ENCODE measurements at places on chromosomes 13 and 19.

GRCh38 chr13:101523154-101524131 lies 71.0 kb downstream of the ITGBL1 start:
- no peak for DNase-seq

DNA sequence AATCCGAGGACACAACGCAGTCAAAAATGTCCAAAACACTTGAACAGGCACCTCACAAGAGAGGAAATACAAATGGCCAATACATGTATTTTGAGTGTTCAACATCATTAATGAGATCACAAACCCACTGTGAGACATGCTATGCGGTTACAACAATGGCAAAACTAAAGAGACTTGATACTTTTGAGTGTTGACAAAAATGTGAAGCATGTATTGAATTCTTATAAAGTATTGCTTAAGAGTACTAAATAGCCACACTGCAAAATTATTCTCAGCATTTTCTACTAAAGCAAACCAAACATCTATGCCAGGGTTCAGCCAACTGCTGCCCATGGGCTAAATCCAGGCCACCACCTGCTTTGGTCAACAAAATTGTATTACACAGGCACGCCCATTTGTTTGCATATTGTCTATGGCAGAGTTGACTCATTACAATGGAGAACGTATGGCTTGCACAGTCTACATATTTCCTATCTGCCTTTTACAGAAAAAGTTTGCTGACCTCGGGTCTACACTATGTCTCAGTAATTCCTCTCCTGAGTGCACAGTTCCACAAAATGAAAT lies 135.3 kb downstream of the B3GLCT start:
- no peak for DNase-seq

GRCh38 chr13:88097541-88097940 lies 426.4 kb downstream of the SLITRK5 start:
- DNase-seq, result no peak

GRCh38 chr19:47469363-47469700 lies 2.4 kb downstream of the SLC8A2 start:
- no peak for DNase-seq
